A549 (cell line): ENCODE measurements at places on chromosomes 4 and X.

GRCh38 chr4:34644579-34645115 lies 1599.7 kb downstream of the ARAP2 start:
- no peak for DNase-seq

DNA sequence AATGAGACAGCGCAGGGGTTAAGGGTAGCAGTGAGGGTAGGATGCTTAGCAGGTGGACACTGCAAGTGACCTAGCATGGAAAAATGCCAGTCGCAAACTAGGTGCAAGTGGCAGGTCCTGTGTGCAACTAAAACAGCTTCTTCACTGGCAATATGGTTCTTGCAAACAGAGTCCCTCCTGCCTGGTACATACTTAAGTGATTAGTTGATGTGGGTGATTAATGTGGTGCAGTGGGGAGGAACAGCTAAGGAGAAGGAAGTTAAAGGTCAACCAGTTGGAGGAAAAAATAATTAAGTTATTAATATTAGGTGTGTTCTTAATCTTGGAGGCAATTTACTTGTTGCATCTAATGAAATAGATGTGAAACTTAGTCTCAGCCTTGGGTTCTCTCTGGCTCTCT lies 121.6 kb upstream of the IGFBP7 start:
- no peak for DNase-seq

- no peak for DNase-seq
These were observed 4.1 kb upstream of the CPLX1 start for GRCh38 chr4:829761-830600.

GRCh38 chr4:159227984-159228383 lies 125.1 kb downstream of the RAPGEF2 start:
- DNase-seq, result peak; percentile 30

DNA sequence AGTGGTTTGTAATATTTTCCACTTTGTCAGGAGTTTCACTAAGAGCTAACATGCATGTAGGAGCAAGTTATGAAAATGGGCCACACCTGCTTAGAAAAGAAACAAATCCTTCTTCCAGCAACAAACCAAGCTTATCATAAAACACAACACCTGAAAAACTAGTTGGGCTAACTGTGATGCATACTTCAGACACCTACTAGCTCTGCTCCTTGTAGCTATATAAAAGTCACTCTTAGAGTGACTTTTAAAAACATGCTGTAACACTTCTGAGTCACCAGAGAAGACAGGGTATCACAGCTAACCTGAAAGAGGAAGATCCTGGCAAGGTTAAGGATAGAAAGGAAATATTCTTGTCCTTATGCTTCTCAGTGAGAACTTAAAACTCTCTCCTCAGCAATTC lies 3.6 kb upstream of the SLAIN2 start:
- DNase-seq, result no peak

DNA sequence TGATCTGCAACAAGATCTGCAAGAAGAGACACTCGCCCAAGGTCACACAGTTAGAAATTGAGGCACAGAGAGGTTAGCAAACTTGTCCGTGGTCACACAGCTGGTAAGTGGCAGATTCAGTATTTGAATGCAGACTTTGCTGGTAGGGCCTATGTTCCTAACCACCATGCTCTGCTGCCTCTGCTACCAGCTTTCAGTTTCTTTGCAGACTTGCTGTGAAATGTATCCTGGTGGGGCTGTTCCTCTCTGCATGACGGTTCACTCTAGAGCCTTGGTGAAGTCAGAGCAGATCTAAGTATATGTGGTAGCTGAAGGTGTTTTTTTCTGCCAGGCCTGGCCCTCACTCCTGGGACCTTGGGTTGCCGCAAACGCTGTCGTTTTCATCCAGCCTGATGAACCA lies 87.1 kb downstream of the BEND2 start:
- no peak for DNase-seq

- no peak for DNase-seq
These were observed 7.6 kb upstream of the AMELX start for GRCh38 chrX:11285651-11286050.
